ENCODE measurements at places on chromosomes 5 and 9.

DNA sequence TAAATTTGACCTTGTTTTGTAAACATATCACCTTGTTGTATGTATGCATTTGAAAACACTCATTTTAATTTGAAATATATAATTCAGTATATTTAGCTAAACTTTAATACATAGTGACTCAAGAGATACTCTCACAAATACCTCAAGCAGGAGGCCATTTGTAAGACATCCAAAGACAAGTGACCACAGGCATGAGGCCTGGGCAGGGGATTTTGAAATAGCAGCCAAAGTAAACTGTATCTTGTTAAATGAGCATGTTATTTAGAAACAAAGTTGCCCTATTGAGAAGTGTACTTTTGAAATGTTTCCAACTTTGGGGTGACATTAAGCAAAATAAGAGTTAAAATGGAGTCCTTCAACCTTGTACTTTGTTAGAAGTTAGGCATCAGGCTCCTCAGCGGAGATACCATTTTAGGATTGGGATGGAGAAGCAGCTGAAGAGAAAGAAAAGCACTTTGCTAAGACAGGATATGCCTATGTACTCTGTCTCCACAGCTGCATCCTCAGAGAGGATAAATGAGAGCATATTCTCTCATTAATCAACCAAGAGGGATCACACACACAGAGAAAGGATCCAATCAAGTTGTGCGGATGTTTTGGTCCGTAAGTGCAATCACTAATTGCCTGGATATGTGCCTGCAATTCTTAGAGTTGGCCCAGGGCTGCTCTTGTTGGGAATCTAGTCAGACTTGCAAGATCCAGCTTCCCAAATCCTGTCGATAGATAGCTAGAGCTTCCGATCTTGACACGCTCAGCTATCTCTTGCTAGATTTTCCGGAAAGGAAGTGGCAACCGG, 157.5 kb upstream of the HAPLN1 start:
- DNase-seq = no peak

DNA sequence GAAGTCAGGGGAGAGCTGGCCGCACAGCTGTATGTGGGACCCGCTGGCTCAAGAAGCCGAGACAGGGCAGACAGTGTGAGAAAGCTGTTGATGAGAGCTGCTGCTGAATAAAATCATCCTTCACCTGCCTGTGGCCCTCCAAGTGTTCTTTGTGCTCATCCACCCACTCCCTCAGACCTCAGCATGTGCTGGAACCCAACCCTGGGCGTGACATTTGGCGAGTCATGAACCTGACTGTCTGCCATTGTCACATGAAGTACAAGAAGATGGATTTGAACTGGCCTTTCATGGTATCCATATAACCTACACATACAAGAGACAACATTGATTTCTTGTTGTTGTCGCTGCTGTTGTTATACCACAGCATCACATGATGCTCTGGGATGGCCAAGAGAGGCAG, 139.7 kb upstream of the PLCXD3 start:
- DNase-seq = no peak

DNA sequence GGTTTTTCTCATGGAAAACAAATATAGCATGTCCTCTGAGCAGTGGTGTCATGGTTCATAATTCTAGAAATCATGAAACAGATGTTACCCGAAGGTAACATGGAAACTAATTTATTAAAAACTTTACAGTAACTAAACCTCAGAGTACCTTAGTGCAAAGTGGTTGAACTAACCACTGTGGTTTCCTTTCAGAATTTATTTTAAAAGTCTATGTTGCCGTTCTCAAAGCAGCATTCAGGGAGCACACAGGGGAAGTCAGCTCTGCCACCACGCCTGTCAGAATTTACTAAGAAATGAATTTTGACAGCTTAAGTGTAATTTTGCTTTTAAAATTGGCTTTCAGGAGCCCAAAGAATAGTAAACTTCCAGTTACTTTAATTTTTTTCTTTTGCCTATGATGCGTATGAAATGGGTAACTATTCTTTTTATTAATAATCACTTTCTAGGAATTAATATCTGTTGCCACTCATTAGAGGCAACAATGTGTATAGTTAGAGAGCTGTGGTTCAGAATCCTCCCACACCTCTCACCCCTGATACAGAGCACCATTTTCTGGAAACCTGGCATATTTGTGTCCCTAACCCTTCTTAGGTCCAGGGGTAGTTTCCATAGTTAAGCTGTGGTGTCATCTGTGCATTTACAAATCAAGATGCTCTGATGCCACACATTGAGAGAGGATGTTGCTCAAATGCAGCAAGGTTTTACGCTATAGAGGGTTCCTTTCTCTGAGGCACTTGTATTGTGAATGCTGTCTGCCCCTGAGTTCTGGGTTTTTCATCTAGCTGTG, 202.6 kb downstream of the ZSWIM6 start:
- DNase-seq = peak; percentile 13

- DNase-seq = no peak
Observed at GRCh38 chr5:174612686-174613085, 111.7 kb upstream of the MSX2 start.

DNA sequence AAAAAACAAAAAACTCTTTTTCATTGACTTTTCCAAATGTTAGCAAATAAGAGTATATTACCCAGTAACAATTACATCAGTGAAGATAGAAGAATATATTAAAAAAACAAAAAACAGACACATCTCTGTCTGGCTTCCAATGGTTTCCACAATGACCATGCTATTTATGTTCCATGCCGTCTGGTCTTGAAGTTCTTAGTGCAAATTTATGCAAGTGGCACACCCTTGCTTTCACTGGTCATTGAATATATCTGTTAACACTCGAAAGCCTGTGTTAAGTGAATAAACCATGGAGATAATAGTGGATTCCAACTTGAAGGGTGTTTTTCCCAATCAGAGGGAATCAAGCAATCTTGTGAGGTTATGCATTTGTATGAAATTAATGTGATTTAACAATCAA, 291.9 kb downstream of the KCTD16 start:
- no peak for DNase-seq

DNA sequence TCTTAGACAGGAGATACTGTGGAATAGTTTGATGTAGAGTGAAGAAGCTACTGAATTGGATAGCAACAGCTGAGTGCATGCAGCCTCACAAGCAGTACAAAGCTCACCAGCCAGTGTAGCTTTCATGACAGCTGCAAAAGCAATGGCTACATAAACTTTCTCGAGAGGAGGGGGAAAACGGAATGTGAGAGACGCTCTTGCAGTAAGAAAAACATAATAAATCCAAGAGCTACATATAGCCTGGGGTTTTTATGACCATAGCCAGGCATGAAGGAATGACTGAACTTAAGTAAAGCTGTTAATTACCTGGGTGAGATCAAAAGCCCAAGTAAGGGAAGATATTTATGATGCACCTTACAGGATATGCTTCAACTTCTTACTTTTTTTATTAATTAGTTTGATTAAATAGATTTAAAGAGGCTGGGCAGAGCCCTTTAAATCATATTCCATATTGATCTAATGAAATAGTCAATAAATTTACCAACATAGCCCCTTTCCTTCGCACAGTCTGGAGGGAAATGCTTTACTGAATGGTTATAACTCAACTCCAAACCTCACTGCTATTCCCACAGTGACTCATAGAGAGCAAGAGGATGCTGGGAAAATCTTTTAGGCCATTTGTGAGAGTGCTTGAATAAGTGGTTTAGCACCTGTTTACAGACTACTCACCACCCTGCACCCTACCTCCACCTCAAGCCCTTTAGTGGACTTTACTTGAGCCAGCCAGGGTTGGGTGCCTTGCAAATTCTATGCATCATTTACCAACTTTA, 407.2 kb upstream of the CLINT1 start:
- DNase-seq = no peak

GRCh38 chr9:116767219-116767618, 80.1 kb downstream of the TRIM32 start:
- DNase-seq = no peak

GRCh38 chr9:26667882-26668281, 224.7 kb downstream of the CAAP1 start:
- DNase-seq = no peak

- DNase-seq = no peak
Observed at GRCh38 chr5:172541099-172541772, 86.9 kb upstream of the SH3PXD2B start.

DNA sequence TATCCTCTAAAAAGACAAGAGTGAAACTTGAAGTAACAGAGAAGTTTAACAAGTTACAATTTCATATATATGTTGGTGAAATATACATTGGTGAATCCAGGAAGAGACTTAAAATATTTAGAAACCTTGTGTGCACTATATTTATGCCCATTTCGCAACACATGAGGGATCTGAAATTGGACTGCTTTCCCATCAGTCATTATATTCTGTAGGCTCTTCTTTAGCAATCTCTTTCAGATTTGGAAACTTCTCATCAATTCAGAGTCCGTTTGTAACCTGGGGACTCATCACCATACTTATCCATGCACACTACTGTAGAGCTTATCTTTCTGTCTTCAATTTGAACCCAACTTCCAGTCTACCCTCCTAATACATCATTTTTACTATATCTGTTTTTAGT, 2.1 kb downstream of the ITGA1 start:
- no peak for DNase-seq

- no peak for DNase-seq
Observed at GRCh38 chr5:145223582-145223981, 611.6 kb downstream of the PRELID2 start.

DNA sequence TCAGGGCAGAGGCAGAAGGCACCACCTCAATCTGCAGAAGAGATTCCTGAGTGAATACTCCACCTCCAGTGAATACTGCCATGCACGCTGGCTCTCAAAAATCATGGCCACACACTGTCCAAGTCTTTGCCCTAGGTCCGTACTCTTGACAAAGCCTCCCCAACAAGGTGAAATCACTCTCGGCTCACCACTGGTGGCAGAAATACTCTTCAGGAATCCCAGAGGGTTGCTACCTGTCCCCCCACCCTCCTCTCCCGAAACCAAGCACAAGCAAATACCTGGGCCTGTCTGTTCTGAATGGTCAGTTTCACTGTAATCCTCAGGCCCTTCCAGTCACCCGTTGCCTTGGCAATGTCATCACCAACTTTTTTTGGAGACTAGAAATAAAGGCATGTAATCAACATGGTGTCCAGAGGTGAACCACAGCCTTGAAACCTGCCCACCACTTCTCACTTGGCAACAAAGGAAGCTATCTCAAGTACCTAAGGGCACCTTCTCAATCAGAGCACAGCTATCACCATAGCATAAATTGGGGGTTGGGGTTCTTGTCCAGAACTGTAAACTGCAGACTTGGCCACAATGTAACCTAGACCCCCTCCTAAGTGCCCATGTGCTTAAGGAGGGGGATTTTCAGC, 1.8 kb downstream of the RPL12 start:
- no peak for DNase-seq

GRCh38 chr9:81676395-81676794, 13.0 kb downstream of the TLE1 start:
- no peak for DNase-seq

- DNase-seq = peak; percentile 46
Observed at GRCh38 chr9:121545875-121546423, 46.3 kb upstream of the GGTA1 start.

DNA sequence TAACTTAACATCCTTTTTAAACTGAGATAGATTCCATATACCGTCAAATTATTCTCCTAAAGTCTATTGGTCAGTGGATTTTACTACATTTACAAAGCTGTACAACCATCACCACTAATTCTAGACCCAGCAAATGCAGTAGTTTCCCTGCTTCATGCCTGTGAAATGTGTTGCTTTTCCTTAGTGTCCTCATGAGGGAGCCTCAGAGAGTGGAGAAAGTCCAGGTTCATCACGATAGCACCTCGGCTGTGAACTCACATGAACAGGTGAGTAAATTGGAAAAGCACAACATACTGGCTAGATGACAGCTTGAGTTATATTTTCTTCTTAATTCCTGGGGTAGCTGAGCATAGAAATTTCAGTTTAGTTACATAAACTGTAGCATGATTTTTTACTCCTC, 653.7 kb downstream of the MTRR start:
- no peak for DNase-seq

GRCh38 chr5:16518606-16519005, 53.0 kb upstream of the ZNF622 start:
- no peak for DNase-seq

- no peak for DNase-seq
Observed at GRCh38 chr9:96871176-96871575, 16.9 kb upstream of the ZNF782 start.

GRCh38 chr9:69232135-69232534, 58.1 kb downstream of the TJP2 start:
- DNase-seq = no peak

DNA sequence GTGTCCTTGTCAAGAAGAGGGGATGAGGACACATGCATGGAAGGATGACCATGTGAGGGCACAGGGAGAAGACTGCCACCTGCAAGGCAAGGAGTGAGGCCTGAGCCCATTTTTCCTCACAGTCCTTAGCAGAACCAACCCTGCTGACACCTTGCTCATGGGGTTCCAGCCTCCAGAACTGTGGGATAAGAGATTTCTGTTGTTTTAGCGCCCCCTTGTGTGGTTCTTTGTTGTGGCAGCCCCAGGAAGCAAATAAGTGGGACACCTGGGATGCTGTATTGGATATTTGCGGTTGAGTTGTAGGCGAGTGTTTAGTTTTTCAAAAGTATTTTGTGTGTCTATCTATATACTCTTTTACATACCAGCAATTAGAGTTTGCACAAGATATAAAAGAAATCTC, 206.4 kb downstream of the NXNL2 start:
- no peak for DNase-seq

DNA sequence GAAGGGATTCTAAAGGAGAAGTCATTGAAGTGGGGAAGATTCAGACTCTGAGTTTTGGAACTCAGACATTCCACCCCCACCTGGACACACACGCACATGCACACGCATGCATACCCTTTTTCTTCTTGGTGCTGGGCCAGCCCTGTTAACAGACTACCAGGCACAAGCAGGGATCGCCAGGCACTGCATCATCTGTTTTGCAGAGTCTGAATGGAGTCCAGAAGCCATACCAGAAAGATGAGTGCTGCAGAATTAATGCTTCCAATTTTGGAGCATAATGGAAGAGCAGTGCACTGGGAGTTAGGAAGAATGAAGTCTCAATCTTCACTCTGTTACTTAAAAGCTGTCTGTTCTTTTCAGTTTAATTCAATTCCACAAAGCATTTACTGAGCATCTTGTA, 95.5 kb downstream of the PDE8B start:
- no peak for DNase-seq

DNA sequence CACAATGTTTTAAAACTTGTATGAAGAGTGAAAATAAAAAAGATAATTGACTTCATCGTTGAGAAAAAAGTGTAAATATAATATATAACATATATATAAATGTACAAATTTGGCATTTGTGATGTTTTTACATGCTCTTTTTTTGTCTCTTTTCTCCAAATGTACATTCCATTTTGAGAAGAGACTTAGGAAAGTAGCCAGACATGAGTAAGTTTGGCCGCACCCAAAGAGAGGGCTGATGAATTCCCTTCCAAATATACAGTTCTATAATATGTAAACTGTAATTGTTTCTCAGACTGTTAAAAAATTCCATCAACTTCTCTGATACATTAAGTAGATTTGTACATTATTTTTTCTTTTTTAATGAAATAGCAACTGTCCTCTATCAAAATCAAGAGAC, 193.2 kb upstream of the MAP3K1 start:
- no peak for DNase-seq

- no peak for DNase-seq
Observed at GRCh38 chr5:38413696-38414095, 142.8 kb downstream of the LIFR start.

Data from CD4-positive, alpha-beta T cell treated with Interleukin-2 at 100 ng/mL for 4 hours (primary cell).